NCI-H524 (cell line): ENCODE measurements at places on chromosomes 16 and 17.

- peak; percentile 53 for DNase-seq
Observed at GRCh38 chr16:9260666-9261065, 169.2 kb downstream of the HAPSTR1 start.

GRCh38 chr16:78317564-78318240, 218.2 kb downstream of the WWOX start:
- no peak for DNase-seq

DNA sequence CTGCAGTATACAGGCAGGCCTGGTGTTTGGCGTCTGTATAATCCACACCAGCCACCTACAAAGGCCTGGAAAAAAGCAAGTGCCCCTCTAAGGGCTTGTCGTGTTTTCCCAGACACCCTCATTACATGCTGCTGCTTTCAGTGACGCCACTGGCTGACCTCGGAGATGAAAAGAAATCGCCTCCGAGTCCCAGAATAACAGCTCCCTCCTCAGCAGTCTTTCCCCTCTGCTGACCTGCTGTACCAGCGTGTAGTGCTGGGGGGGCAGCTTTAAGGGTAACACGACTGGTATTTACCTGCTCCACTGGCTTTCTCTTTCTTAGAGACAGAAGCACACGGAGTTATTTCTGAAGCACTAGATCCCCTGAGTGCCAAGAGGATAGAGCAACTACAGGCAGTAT, 296.8 kb downstream of the GRIN2A start:
- DNase-seq, result no peak

DNA sequence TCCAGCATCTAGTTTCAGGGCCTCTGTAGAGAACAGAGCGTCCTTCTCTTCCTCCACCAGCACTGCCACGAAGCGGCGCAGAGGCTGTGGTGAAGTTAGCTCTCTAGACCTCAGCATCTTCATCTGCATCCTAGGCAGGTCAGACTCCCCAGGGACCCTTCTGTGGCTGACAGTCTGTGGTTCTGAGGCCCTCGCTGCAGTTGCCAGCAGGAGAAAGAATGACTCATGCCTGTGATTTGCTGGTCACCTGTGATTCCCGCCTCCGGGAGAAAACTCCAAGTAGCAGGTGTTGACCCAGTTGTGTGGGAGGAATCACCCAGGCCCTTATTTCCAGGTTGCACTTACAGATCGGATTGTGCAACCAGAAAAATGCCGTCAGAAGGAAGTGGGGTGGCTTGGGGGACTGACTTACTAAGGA, 117.3 kb upstream of the CACNG5 start:
- DNase-seq, result no peak

DNA sequence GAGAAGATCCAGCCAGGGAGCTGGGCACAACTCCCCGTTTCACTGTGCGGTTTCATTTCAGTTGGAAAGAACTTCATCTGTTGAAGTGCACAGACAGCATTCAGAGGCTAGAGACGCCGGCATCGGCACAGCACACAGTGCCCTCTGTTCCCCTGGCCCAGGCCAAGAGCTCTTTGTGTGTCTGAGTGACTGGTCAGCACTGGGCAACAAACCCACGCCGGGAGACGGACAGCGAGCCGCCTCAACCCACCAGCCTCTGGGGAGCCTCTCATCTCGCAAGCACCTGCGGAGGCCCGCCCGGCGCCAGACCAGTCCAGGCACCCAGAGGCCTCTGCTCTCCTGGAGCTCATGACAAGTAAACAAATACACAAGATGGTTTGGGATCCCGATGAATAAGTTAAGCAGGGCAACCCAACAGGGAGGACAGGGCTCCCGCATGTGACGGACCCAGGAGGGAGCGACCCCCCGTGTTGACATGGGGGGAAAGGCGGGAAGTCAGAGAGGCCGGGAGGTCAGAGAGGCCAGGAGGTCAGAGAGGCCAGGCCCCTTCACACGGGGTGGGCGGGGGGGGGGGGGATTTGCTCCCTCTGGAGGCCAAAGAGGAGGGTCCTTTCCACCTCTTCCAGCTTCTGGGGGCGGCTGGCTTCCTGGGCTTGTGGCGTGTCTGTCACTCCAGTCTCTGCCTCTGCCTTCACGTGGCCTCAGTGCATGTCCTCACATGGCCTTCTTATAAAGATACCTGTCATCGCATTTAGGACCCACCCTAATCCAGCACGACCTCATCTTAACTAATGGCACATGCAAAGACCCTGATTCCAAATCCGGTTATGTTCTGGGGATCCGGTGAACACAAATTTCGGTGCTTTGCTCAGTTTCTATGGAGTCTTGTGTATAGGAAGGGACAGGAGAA, 25.8 kb upstream of the KLHDC4 start:
- no peak for DNase-seq

GRCh38 chr16:78100112-78100467, 636 bp downstream of the WWOX start:
- DNase-seq, result peak; percentile 54

DNA sequence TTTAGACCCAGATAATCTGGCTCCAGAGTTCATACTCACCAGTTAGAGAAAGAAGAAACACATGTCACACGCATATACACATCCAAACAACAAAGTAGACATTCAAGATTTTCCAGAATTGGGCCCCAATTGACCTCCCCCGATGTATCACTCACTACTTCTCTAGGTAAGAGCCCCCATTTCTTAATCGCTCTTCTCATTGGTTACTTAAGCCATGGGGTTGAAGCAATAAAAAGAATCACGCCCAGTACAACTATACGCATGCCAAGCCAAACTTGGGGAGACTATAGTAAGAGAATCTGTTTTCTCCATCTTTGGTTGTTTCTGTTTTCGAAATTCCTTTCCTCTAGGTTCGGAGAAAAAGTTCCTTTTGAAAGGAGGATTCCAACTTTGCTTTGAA, 565 bp downstream of the DDX52 start:
- DNase-seq, result peak; percentile 25

DNA sequence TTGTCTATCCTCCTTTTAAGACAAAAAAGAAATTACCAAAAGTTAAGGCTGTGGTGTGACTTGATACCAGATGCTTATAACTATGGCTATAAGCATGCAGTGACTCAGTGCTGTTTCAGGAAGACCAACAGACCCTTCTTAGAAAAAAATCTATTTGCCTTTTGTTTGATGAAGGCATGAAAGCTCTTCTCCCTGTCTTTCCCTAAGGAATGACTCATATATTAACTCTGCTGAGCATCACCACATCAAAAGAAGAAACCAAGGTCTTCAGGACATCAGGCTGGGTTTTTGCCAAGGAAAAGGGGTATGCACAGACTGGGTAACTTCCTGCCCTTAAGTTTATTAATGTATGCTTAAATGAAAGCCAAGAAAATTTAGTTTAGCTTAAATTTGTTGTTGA, 47.1 kb downstream of the VMP1 start:
- DNase-seq, result no peak

- no peak for DNase-seq
Observed at GRCh38 chr17:17151055-17151454, 55.1 kb downstream of the PLD6 start.

- no peak for DNase-seq
Observed at GRCh38 chr17:44904001-44904984, 5.0 kb upstream of the EFTUD2 start.
